ENCODE measurements at places on chromosomes 7 and 10.
A peak's percentile ranks its signal among the peaks of the same experiment; 100 is the strongest.

GRCh38 chr10:810351-810846, 120.9 kb upstream of the DIP2C start:
- DNase-seq: no peak

GRCh38 chr10:77566236-77566635, 71.4 kb downstream of the KCNMA1 start:
- DNase-seq: no peak

- DNase-seq: no peak
Observed at GRCh38 chr7:151389768-151390597, 19.9 kb downstream of the WDR86 start.

- no peak for DNase-seq
Observed at GRCh38 chr7:27745064-27745583, 5.2 kb downstream of the TAX1BP1 start.

GRCh38 chr10:102837230-102837721, at the start of gene CYP17A1:
CYP17A1 (minus strand) TSS chr10:102837413; CDS start chr10:102837361, 52 bp downstream.
- no peak for DNase-seq

- DNase-seq: peak; percentile 23
Observed at GRCh38 chr10:103915796-103916195, 2.2 kb downstream of the STN1 start.

- no peak for DNase-seq
Observed at GRCh38 chr7:28267012-28267411, 86.4 kb upstream of the JAZF1 start.

DNA sequence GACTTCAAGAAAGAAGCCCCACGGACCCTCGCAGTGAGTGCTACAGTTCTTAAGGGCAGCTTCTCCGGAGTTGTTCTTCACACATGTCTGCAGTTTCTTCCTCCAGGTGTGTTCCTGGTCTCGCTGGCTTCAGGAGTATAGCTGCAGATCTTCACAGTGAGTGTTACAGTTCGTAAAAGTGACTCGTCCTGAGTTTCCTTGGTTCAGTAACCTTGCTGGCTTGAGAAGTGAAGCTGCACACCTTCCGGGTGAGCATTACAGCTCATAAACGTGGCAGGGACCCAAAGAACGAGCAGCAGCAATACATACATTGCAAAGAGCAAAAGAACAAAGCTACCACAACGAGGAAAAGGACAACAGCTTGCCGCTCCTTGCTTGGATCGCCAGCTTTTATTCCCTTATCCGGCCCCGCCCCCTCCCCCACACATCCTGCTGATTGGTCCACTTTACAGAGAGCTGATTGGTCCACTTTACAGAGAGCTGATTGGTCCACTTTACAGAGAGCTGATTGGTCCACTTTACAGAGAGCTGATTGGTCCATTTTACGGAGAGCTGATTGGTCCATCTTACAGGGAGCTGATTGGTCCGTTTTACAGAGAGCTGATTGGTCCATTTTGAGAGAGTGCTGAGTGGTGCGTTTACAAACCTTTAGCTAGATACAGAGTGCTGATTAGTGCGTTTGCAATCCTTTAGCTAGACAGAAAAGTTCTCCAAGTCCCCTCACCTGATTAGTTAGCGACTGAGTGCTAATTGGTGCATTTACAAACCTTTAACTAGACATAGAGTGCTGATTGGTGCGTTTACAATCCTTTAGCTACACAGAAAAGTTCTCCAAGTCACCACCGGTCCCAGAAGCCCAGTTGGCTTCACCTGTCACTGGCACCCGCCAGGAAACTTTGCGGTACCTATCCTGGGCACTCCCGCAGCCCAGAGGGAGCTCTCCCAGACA, 165.3 kb downstream of the AGMO start:
- no peak for DNase-seq

GRCh38 chr10:15211464-15211979, 43.0 kb upstream of the NMT2 start:
- DNase-seq: no peak

- no peak for DNase-seq
Observed at GRCh38 chr7:151863386-151864079, 13.4 kb downstream of the PRKAG2 start.

GRCh38 chr7:115827305-115828045, 203.1 kb downstream of the TFEC start:
- DNase-seq: no peak

GRCh38 chr7:111528331-111528730, 34.0 kb downstream of the IMMP2L start:
- DNase-seq: no peak

DNA sequence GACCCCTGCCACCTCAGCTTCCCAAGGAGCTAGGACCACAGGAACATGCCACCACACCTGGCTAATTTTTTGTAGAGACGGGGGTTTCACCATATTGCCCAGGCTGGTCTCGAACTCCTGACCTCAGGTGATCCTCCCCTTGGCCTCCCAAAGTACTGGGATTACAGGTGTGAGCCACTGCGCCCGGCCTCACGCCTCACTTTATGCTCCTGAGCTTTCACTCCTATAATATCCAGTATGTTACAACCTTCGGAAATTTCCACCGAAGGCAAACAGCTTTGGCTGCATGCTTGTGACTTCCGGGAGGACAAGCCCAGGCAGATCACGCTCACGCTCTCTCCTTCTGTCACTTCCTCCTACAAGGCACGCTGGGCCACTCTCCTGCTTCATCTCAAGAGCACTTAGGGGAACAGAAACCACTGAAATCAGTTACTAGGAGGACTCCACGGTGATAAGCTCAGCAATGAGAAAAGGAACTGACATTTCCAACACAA, 4.4 kb upstream of the MAD1L1 start:
- no peak for DNase-seq

DNA sequence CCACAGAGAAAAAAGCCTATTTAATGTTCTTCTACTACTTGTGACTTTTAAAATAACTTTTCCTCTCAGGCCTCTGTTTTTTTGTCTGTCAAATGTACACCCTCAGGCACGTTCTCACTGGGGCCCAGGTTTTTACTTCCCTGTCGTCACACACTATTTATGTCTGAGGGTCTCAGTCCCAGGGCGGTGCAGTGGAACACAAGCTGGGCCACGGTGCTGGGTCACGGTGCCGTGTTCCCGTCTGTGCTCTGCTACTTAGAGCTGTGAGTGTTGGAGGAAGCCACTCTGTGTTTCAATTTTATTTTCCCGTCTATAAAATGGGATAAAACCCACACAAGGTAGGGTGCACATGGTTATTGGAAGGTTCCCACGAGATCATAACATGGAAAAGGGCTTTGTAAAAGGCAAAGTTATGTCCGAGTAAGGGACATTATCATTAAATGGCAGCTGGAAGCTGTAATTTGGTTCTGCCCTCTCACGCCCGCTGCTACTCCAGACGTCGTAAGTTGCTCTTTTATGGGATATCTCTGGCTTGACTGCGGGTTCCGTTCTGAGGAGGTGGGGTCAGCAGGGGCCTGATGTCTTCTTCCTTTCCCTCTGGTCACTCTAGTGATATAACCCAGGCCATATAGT, 25.2 kb downstream of the ZNF775 start:
- DNase-seq: peak; percentile 12
